Stimulated activated CD8-positive, alpha-beta memory T cell treated with anti-CD3 and anti-CD28 coated beads, Interleukin-15, amount 100 ng/mL, for 24 hours (primary cell): ENCODE measurements at places on chromosomes 16 and 17.

GRCh38 chr17:71942626-71943025 is 178.2 kb upstream of the SOX9 start:
- no peak for DNase-seq

DNA sequence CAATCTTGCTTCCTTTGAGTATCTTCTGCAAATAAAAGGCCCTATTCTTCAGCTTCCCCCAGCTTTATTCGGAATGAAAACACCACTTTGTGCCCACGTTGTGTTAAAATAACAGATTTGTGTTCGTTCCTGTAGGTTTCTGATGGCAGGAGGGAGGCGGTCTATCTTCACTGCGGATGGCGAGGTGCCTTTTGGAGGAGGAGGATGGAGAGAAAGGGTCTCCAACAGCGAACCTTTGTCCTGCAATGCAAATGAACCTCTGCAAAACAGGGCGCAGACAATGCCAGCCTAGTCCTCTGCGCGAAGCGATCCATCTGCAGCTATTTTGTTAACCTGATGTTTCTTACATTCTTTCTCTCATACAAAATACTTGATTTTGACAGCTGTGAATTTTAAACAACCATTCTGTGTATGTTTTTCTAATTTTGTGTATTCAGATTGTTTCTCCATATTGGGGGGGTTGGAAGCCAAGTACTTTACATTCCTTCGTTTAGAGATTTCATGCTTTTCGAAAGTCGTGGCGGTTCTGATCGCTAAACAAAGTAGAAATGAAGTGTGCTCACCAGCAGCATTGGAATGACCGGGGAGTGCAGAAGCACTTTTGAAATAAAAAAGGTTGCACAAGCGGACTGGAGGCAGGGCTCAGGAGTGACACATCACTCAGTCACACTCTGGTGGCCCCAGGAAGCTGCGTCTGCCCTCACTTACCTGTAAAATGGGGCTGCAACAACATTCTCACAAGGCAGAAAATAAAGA is 279.0 kb upstream of the IRX5 start:
- no peak for DNase-seq

- DNase-seq = no peak
Measured at GRCh38 chr17:51651513-51652298, 391.4 kb downstream of the UTP18 start.

DNA sequence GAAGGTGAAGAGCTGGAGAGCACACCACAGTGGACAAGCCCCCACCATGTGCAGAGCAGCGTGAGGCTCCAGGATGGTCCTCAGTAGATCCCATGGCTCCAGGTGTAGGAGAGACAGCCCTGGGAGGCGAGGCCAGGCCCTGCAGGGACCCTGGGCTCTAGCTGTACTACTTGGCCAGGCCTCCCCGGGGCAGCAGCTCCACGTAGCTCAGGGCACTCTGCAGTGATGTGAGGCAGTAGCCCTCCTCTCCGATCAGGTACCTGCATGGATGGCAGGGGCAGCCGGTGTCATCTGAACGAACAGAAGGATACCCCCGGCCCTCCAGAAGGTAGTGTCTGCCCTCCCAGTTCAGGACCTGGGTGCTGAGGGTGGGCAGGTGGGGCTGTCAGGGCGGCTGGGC is 6.2 kb upstream of the SPATA2L start:
- DNase-seq = no peak

DNA sequence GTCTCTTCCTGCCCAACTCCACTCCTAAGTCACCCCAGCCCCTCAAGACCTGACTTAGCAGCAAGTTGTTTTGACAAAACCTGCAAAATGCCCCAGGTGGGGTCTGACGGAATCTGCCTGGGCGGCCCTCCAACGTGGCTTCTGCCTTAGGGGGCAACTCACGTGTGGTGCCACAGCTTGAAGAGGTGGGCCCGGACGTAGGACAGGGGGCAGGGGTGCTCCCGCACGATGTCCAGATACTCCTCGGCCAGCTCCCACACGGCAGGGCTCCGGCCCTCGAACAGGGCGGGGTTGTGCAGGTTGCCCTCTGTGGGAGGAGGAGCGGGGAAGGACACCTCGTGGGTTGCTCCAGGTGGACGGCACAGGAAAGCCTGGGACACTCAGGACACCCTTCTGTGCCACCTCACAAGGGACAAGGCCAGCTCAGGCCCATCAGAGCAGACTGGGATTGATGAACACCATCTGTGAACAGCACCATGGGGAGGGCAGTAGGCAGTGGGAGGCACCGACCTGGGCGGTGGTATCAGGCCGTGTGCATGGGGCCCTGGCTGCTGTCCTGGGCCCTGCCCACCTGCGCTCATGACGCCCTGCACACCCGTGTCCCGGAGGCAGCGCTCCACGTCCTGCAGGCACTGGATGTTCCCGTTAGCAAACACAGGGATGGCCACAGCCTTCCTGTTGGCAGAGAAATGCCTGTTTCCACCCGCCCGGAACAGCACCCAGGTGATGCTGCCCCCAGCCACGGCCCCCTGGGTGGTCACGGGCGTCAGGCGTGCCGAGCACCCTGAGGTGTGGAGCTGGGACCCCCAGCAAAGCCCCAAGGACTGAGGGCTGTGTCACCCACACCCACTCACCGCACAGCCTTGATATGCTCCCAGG is 4.3 kb downstream of the DUS1L start:
- DNase-seq = no peak

GRCh38 chr17:35314415-35315216 is 58.8 kb downstream of the SLFN11 start:
- DNase-seq = no peak

DNA sequence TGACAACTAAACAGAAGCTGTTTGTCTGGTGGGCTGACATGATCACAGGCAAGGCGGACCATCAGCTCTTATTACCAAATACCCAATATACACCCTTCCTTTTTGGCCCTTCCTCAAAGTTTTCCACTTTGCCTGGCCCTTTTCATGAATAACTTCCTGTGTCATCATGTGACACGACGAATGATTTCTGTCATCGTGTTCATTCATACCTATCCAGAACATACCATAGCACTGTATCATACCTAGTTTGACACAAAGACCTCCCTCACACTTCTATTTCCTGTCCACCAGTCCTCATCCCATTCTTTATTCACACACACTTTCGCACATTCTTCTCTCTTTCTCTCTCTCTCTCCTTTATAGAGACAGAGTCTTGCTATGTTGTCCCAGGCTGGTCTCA is 131.8 kb downstream of the STX8 start:
- DNase-seq = no peak

DNA sequence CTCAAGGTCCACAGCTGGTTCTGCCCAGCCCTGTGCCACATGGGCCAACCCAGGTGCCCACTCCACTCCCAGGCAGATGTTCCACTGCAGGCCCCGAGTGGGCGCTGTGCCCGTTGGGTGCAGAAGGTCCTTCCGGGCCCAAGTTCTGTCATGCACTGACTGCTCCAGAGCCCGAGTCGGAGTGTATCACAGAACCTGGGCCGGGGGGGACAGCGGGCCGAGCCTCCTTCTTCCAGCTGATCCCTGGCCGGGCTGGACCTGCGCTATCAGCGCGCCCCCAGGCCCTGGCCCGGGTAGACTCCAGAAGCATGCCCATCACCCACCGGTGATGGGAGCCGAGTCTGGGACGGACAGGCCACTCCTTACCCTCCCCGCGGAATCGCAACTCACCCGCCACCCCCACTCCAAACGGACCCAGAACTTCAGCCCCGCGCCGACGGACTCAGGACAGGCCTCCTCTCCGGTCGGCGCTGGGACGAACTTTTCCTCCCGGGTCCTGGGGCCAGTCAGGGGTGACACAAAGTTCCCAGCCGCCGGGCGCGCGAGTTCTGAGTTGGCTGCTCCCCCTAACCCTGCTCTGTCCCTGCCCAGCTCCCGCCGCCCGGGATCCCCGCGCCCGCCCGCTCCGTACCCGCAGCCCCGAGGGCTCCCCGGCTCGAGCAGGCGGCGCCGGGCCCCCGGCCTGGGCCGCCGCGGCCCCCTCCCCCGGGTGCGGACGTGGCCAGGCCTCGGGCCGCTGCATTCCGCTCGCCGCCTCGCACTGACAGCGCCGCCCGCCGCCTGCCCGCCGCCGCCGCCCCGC is at the start of gene COPZ2:
TSS of gene COPZ2 (minus strand) at position 762 of the 802 bp plus-strand sequence. CDS start at position 742, 20 bp downstream.
- no peak for DNase-seq

DNA sequence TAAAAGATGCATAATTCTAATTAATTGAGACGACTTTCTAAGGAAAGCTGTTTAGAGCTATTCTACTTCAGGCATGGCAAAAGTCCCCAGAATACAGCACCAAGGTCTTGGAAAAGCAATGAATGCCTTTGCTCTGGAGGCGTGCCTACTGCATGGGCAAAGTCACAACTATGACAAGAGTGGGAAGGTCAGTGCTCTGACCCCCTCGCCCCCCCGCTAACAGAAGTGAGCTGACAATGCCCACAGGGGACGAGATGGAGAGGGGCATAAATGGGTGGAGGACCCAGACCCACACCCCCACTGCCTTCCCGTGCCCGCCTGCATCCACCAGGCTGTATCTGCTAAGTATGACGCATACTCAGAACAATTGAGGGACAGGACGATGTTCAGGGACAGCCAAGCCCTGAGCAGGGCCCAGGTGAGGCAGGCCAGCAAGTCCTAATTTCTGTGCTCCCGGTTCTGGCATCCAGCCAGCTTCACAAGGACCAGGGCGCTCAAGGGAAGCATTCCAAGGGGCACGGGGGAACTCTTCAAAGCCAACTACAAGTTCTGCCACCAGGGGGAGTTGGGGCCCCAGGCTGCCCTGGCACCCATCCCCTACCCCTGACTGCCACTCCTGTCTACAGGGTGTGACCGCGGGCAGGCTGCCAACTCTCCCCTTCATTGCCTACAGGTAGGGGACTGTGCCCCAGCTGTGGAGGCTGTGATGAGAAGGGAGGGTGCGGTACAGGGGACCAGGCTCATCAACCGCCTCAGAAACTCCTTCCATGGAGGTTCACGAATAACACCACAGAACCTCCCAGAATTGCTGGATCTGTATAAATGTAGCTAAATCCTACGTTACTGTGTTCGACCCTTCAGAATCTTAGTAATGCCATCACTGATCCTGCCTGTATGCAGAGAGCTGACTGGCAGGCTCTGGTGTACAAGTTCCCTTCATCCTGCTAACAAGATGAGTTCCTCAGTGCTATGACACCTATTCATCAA is 20.8 kb downstream of the NPRL3 start:
- DNase-seq = peak; percentile 25

- no peak for DNase-seq
Measured at GRCh38 chr17:73646409-73647300, 2.4 kb upstream of the SDK2 start.

DNA sequence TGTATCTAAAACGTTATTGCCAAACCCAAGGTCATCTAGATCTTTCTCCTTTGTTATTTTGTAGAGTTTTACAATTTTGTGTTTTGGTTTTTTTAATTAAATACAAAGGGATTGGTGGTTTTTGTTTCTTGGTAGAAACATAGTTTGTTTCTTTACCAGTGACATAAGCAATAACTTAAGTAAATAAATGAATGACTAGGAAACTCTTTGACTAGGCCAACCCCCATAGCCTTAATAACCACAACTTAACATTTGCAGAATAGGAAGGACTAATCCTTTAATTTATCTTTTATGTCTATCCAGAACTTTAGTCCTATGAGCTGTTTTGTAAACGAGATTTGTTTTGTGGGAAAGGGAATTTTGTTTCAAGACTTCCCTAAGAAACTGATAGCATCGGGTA is 162.5 kb downstream of the PRKCA start:
- DNase-seq = no peak

DNA sequence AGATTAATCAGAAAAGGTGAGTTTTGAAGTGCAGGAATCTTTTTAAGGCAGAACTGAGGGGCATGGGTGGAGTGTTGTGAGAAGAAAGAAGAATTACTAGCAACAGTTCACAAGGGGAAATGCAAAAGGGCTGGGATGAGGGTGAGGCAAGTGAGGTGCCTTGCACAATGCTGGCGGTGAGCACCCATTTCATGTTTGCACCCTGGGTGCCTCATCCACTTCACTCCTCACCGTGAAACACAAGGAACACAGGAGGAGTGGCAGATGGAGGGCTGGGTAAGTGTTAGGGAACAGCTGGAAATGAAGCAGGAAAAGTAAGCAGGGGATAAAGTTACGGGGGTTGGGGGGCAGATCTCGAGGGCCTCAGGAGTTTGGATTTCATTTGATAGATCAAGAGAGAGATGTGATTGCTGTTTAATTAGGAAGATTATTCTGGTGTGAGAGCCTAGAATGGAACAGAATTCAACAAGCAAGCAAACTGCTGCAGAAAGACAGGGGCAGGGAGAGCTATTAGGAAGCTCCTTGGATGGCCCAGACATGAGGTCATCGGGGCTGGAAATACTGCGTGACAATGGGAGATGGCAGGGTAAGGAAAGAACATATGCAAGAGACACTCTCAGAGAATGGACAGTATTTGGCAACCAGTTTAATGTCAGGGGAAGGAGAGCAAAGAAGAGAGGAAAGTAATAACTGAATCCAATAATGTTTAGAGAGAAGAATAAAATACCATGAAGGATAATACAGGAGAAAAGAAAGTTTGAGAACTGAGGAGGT is 8.3 kb upstream of the HEATR6 start:
- no peak for DNase-seq

DNA sequence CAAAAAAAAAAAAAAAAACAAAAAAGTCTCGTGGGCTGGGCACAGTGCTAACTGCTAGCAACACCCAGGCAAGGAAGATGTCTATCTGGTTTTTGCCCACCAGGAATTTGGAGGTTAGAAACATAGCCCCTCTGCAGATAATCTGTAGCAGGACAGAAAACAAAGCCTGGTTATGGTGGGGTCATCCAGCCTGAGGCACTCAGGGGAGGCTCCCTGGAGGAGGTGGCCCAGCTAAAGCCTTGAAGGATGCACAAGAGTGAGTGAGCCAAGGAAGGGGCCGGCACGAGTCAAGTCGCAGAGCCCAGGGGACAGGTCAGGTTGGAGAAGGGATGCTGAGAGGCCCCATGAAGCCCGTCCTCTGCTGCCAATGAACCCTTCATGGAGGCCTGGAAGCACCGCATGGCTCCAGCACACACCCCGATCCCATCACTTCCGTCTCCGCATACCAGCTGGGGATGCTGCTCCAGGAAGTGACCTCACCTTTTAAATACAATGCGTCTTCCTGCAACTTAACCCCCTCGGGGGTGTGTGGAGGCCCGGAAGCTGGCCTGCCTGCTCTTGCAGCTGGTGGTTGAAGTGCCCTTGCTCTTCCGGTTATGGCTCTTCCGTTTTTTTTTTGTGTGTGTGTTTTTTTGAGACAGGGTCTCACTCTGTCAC is 86.5 kb downstream of the ENGASE start:
- no peak for DNase-seq

DNA sequence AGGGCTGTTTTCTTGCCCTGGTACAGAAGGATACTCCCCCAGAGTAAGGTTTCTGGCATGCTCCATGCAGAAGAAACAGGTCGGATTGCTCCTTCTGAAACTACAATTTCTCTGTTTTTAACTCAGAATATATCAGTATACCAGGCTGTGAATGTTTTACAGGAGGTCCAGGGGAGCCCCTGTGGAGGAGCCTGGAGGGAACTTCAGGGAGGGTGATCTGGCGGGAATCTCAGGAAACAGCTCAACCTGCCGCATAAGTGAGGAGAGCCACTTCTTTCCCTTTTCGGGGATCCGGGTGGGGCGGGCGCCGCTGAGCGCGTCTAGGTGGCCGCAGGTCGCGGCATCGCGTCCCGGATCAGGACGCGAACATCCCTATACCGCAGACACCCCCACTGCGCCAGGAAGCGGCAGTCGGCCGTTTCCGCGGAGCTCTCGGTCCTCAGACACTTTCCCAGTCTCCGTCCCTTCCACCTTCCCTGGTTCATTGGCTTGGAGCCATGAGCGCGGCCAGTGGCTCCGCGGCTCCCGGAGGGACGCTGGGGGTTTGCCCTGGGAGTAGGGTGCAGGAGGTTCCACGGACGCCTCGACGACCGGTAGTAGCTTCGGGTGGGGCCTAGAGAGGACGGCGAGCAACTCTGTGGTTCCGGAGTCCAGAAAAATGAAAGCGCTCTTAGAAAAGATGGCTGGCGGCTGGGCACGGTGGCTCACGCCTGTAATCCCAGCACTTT is 3.1 kb upstream of the ZNF764 start:
- no peak for DNase-seq

- DNase-seq = no peak
Measured at GRCh38 chr16:60318486-60318885, 1584.4 kb upstream of the GOT2 start.
